ENCODE measurements at places on chromosomes 6 and 20. TPM values are rescaled to one million over a fixed set of nuclear protein-coding genes. Genes with fewer than 3 reads are reported as not detected.

BPIFB2 gene
- total RNA-seq: 3.7 TPM

TRIM38 gene
- 3.9 TPM for total RNA-seq

MMUT gene
- total RNA-seq: 42.3 TPM

PSMF1 gene
- 43.6 TPM for total RNA-seq

PDYN gene
- total RNA-seq: not detected

WFDC5 gene
- not detected for total RNA-seq

HLA-DQB2 gene
- total RNA-seq: not detected

STX7 gene
- total RNA-seq: 20.0 TPM

RAB32 gene
- 13.6 TPM for total RNA-seq

LGSN gene
- 0.25 TPM for total RNA-seq

LINC00237 gene
- total RNA-seq: not detected

HLA-DRA gene
- 94.2 TPM for total RNA-seq

POU5F1 gene
- total RNA-seq: not detected
